Dermis blood vessel endothelial cell (primary cell): ENCODE measurements at places on chromosomes 2 and 18. TPM values are rescaled to one million over a fixed set of nuclear protein-coding genes. Genes with fewer than 3 reads are reported as not detected.

DNA sequence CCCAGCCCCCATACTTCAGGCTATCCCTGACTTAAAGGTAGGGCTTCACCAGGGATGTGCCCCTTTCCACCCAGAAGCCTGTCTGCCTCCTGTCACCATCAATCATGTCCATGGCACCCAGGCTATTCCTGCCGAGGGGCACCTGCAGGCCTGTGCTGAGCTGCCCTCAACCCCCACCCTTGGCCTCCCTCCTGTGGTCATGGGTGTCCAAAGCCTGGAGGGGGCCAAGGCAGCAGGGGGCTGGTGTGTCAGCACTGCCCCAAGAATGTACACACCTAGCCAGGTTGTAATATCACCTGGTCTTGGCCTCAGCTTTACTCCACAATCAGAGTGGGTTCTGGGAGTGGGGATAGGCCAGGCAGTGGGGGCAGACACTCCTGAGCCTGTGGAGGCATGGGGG lies 69.3 kb downstream of the SUCLG1 start:
- no peak for DNase-seq

GRCh38 chr2:231533777-231534125 lies 3.5 kb upstream of the NMUR1 start:
- DNase-seq, result no peak

DNA sequence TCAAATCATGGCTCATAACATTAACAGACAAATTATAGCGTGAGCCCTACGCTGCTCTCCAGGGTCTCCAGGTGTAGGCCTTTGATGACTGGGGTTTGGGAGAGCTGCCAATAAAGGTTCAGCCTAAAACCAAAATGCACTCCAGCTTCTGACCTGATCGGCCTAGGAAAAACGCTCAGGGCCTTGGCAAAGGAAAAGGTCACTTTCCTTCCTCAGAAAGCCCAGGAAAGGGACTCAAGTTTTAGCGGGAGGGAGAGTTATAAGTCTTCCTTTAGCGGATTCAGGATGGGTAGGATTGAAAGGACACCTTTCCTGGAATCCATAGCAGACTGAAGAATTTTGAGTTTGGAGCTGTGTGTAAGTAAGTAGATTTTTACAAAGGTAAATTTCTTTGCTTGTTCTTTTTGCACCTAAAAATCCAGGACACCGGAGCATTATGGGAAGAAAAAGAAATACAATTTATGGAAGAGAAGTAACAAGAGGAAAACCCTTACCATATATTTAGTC lies 8.8 kb downstream of the EVX2 start:
- DNase-seq, result no peak

DNA sequence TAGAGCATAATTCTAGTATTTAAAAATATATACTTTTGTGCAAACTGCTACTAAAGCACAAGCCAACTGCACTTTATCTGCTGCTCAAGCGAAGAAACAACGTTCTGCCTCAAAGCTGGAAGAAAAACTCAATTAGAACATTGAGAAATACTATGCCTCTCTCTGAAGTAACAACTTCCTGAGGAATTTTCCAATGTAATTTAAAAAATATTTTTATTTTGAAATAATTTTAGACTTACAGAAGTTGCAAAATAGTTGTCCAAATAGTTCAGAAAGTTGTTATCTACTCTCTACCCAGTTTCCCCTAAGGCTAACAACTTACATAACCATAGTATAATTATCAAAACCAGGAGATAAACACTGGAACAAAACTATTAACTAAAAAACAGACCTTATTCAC lies 12.3 kb upstream of the POLI start:
- no peak for DNase-seq

DNA sequence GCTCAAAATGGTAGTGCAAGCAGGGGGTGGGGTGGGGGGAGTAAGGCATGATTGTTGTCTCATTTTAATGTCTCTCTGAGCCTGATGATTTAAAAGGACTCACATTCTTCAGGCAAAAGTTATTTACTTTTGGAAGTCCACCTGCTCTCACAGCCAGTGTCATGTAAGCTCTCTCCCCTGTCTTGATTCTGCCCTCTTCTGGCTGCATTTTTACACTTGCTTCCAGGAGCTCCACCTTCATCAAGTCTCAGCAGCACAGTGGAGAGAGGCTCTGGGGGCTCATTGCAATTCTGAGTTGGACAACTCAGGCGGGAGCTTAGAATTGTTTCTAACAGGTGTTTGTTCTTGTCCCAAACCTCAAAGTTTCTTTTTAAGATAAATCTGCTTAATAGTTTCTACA lies 39.2 kb downstream of the GNAL start:
- peak; percentile 17 for DNase-seq

GRCh38 chr2:74887960-74888700 lies 54.2 kb downstream of the HK2 start:
- no peak for DNase-seq

DNA sequence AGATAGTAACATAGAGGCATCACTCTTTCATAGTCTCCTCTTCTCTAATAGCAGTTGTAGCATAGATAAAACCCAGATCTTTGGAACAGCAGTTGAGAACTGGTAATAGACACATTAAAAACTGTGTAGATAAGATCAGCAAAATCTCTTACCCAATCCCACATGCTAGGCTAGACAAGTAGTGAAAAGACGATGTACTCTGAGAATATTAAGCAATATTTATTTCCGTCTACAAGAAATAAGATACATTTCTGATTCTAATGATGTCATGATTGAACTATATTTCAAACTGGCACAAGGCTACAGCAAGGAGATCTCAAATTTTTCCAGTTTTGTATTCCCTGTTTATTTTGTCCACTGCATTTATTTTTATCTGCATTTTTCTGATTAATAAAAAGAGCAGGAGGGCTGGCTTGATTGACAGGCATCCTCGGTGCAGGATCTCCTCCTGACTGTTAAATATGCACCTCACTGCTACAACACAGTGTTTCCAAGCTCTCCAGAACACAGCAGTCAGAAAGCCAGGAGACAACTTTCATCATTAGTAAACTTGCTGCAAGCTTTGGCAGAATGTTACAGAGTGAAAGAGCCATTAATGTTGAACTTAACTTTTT lies 73.3 kb upstream of the ATIC start:
- DNase-seq, result no peak

GRCh38 chr18:56488739-56489138 lies 149.7 kb downstream of the TXNL1 start:
- DNase-seq, result no peak

- DNase-seq, result no peak
Observed at GRCh38 chr2:23502096-23502495, 117.1 kb downstream of the KLHL29 start.

DNA sequence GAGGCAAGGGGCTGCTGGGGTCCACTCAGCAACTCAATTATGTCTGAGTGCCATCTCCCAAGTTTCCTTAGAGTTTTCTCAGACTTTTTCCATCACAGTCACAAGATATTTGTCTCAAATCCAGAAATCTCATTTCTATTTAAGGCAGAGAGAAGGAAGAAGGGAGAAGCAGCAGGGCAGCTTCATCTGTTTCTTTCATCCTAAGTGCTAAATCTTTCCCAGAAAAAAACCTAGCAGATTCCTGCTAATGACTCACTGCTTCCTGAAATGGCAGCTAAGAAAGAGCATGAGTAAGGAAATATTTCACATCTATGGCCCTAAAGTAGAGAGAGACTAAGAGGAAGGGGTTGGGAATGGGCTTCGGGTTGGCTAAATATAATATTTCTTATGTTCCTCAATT lies 88.0 kb downstream of the KYNU start:
- peak; percentile 37 for DNase-seq

DNA sequence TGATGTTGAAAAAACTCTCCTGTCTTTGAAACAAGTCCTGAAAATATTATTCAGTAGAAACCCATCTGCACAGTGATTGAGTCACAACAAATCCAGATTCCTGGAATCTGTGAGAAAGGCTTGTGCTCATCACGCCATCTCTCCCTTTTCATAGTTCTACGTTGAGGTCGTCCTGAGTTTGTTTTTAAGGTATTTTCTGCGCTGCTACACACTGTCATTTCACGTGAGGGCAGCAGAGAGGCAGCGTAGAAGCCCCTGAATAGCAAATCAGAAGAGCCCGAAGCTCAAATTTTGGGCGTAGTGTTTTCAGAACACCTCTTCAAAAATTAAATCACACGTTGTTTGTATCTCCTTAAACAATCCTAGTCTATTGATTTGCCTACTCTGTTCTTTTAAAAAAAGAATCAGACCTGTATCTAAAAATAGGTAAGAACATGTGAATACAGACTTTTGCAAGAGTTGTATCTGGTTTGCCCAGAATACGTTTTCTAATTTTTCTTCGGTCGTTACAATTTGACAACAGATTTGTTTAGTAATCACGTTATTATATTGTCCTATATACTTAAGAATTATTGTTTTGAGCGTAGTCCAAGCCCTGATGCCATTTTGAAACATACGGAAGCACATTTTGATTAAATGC lies 61.6 kb upstream of the SLC38A11 start:
- DNase-seq, result peak; percentile 50

- DNase-seq, result peak; percentile 89
Observed at GRCh38 chr2:24721470-24721869, 71.7 kb downstream of the PTRHD1 start.

- no peak for DNase-seq
Observed at GRCh38 chr18:76673281-76674185, 148.8 kb upstream of the ZNF236 start.

GRCh38 chr2:199370150-199370780 lies 87.5 kb downstream of the SATB2 start:
- DNase-seq, result no peak

- DNase-seq, result no peak
Observed at GRCh38 chr2:32775954-32776353, 148.1 kb downstream of the TTC27 start.

GRCh38 chr2:212926940-212927339 lies 224.5 kb downstream of the IKZF2 start:
- DNase-seq, result no peak

- peak; percentile 69 for DNase-seq
Observed at GRCh38 chr2:8680822-8681760, 765 bp upstream of the ID2 start.

GRCh38 chr18:63834471-63835113 lies 52.9 kb upstream of the SERPINB2 start:
- DNase-seq, result no peak

- DNase-seq, result no peak
Observed at GRCh38 chr2:15870565-15870964, 69.8 kb upstream of the MYCN start.

DNA sequence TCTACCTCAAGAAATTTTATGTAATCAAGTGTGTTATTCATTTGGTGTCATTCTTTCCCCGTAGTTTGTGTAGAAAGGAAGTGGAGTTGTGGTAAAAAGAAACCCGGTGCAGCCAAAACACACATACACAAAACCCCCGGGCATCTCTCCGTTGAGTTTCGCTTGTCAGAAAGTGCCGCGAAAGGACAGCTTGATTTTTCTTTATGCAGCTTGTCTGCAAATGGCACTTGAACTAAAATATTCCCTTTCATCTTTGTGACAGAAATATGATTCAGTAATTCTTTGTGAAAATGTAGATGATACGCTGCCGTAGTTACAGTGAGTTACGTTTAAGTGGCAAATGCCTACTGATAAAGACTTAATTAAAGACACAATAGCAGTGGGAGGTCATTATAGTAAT lies 268.8 kb upstream of the SPRED2 start:
- DNase-seq, result no peak

GRCh38 chr2:54648256-54648655 lies 75.2 kb upstream of the EML6 start:
- no peak for DNase-seq

DNA sequence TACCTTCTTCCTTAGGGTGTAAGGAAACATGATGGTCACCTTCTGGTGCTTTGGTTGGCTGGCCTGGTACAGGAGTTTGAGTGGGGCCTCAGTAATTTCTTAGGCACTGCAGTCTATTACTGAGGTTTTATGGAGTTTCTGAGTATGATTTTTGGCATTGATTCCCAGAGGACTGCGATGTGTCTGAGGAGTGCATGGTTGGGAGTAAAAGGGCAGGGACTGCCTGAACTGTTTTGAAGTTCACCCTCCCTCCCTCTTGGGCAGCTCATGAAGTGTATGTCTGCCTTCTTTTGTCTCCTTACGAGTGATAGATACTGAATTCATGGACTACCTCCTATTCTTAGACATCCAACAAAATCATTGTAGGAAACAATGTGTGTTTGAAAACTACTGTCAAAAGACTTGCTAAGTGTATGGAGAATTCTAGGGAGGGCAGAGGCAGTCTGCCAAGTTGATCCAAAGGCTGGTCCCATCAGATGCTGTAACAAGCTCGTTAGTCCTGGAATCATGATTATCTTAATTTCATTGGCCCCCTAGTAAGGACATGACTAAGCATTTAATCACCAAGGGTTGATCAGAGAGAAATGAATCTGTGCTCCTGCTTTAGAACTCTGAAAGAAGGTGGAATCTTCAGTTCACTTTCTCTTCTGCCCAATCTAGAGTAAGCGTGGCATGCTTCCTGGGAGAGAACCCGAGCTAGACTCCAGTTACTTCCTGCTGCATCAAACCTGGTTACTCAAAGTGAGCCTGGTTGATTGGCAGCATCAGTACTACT lies 26.5 kb downstream of the LYPD6B start:
- DNase-seq, result no peak

GRCh38 chr2:213220967-213221603 lies 63.2 kb upstream of the SPAG16 start:
- no peak for DNase-seq

DNA sequence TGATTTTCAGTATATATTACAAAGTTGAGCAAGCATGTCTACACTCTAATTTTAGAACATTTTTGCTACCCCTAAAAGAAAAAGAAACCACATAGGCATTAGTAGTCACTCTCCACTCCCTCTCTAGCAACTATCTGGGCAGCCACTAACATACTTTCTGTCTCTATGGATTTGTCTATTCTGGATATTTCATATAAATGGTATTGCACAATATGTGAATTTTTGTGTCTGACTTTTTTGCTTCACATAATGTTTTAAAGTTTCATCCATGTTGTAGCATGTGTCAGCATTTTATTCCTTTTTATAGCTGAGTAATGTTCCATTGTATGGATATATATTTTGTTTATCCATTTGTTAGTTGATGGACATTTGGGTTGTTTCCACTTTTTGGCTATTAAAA lies 232.5 kb upstream of the CTAGE1 start:
- DNase-seq, result no peak

TMEM17 gene
- 0.51 and 1.1 TPM in 2 replicates for total RNA-seq

C2orf72 gene
- total RNA-seq, result under 0.01 and 1.1 TPM in 2 replicates

PIEZO2 gene
- total RNA-seq, result 141 and 342 TPM in 2 replicates

NTSR2 gene
- not detected in 2 replicates for total RNA-seq

SLC11A1 gene
- under 0.01 and 0.05 TPM in 2 replicates for total RNA-seq

ARHGAP28 gene
- 4.3 and 7.9 TPM in 2 replicates for total RNA-seq

ASPRV1 gene
- total RNA-seq, result 0.14 and 0.34 TPM in 2 replicates

CKAP2L gene
- total RNA-seq, result 2.4 and 12.8 TPM in 2 replicates
